ENCODE measurements at places on chromosomes 1 and 21.

- no peak for DNase-seq
These were observed 138.4 kb downstream of the PLXNA2 start for GRCh38 chr1:208105756-208106155.

- no peak for DNase-seq
These were observed 98.1 kb upstream of the IGSF21 start for GRCh38 chr1:18009478-18009961.

DNA sequence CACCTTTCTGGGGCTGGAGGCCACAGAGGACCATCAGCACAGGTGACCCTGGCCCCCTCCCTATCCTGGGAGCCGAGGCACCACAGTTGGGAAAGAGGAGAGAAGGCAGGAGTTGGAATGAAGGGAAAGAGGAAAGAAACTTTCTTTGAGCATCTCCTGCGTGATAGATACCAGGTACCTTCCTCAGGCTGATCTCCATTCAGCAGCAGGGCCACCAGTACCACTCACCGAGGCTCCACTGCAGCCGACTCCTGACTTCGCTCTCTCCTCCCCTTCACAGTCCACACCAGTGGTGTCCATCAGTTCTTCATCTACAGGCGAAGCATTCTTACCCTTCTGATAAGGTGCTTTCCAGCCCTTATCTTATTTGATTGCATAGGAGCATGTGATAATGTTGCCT, 55.3 kb downstream of the LGR6 start:
- DNase-seq, result no peak

GRCh38 chr1:68798071-68798470, 301.2 kb upstream of the DEPDC1 start:
- no peak for DNase-seq

- no peak for DNase-seq
These were observed 37.5 kb downstream of the AJAP1 start for GRCh38 chr1:4691766-4692405.

- peak; percentile 77 for DNase-seq
These were observed 1.1 kb upstream of the JUN start for GRCh38 chr1:58784758-58785441.

DNA sequence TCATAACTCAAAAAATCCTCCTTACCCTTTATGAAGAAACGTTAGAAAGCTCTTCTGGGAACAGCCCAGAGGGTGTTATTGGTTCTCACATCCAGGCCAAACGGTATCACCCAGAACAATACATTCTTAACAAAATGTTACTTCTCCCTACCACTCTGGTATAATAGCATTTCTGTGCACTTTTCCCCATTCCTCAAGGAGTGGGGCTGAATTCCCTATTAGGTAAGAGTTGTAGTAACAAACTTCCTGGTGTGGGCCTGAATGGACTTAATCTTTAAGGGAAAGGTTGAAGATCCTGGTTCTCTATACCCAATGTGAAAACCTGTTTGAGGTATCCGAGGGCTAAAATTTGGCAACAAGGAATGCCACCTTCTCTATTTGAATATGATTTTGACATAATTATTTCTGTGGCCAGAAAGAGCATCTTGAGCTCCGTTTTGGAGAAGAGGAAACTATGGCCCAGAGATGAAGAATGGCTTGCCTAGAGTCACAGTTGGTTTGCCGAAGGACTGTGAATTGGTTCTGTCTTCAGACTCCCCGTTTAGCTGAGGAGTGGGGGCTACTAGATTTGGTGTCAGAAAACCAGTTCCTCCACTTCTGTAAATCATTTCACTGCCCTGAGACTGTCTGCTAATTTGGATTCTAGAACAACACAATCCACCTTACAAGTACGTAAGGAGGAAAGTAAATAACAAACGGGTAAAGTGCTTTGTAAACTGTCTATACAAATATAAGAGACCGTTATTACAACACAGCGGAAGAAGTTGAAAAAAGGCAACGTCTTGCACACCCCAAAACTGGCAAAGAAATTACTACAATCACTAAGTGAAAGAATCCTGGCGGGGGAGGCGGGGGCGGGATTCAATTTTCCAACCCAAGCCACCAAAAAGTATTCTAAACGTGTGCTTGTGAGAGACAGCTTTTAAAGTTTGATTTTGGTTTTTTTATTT, 2.3 kb downstream of the ANP32E start:
- DNase-seq, result no peak

- DNase-seq, result peak; percentile 54
These were observed 79.0 kb upstream of the NFASC start for GRCh38 chr1:204791453-204792353.

- DNase-seq, result no peak
These were observed 17.6 kb downstream of the SYNJ1 start for GRCh38 chr21:32710069-32710784.

- no peak for DNase-seq
These were observed 650 bp downstream of the PCNX2 start for GRCh38 chr1:233294913-233295236.

DNA sequence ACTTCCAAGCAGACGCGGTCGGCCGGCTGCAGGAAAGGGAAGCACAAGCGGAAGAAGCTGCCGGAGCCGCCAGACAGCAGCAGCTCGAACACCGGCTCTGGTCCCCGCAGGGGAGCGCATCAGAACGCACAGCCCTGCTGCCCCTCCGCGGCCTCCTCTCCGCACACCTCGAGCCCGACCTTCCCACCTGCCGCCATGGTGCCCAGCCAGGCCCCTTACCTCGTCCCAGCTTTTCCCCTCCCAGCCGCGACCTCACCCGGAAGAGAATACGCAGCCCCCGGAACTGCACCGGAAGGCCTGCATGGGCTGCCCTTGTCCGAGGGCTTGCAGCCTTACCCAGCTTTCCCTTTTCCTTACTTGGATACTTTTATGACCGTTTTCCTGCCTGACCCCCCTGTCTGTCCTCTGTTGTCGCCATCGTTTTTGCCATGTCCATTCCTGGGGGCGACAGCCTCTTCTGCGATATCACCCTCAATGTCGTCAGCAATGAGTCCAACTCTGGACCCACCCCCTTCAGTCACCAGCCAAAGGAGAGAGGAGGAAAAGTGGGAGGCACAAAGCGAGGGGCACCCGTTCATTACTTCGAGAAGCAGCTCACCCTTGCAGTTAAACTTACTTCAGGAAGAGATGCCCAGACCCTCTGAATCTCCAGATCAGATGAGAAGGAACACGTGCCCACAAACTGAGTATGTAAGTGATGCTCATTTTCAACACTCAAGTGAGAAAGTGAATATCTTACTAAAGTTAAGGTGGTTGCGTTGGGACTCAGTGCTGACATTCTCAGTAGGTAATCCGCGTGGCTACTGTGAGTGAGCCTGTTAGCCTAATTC, 25.5 kb downstream of the UTS2 start:
- DNase-seq, result no peak

DNA sequence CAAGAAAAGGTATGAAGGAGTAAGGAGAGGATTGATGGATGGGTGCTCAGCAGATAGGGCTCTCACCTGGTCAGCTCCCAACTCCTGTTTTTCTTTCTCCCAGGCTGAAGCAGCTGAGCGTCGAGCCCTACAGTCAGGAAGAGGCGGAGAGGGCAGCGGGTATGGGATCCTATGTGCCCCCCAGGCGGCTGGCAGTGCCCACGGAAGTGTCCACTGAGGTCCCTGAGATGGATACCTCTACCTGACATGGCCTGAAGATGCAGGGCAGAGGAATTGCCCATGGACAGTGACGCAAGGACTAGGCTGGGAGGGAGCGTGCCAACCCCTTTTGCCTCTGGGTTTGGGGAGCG, 739 bp downstream of the ZNF593 start:
- DNase-seq, result no peak

- no peak for DNase-seq
These were observed 522.5 kb downstream of the PTBP2 start for GRCh38 chr1:97243973-97244560.

DNA sequence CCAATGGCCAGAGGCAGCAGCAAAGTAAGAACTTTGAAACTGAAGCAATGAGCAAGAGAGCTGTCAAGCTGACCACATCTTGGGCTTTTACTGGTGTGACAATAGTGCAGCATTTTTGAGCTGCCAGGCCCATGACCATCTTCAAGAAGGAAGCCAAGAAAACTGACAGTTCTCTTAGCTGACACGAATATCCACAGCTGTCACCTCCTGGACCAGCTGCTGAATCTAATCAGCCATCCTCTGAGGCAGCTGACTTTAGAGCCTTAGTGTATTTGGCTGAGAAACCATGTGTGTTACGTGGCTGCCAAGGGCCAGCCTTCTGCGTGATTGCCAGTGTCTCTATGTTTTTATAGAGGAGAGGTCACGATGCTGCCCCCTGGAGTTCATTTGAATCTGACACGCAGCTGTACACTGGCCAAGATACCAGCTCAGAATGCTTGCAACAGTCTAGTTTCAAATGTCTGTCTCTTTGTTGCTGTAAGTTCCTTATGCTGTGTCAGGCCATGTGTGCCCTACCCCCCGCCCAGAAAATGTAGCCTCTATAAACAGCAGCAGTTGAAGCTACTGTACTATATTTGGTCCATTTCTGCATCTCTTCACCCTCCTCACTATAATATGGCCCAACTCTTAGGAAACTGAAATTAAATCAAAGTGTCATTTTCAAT, 39.7 kb downstream of the PALMD start:
- peak; percentile 42 for DNase-seq

DNA sequence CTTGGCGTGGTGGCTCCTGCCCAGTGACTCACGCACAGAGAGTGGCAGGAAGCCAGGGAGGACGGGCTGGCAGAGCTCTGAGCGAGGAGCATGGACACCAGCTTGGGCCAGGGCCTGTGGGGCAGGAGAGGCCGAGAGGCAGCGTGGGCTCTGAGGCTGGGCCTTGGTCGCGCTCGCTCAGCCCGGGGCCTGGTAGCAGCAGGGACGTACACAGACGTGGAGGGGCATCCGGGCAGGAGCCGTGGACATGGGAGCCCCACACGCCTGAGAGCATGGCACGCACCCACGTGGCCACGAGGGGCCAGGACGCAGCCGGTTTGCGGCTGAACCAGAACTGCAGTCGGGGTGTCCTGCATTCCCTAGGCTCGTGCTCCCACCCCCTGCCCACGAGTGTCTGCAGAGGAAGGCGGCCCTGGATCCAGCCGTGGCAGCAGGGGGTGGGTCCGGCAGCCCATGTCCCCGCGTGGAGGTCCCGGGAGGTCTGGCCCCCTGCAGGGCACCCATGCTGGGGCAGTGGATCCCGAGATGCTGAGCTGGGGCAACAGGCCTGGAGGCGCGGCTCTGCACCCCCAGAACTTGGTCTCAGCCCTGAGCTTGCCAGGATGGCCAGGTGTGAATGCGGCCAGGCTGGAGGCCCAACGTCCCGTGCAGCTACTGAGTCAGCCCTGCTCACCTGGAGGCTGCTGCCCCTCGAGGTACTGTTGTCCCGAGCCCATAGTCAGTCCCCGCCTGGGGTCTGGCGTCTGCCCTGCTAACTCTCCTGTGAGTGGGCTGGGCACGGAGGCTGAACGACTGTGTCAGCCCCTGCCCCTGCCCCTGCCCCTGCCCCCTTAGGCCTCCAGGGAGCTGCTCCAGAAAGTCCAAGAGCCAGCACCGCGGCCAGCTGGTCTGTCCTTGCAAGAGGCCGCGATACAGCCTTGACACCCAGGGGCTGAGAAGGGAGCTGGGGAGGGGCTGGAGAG, 61.6 kb downstream of the SLX9 start:
- no peak for DNase-seq

- no peak for DNase-seq
These were observed 92.6 kb downstream of the ZNF281 start for GRCh38 chr1:200317236-200317635.

DNA sequence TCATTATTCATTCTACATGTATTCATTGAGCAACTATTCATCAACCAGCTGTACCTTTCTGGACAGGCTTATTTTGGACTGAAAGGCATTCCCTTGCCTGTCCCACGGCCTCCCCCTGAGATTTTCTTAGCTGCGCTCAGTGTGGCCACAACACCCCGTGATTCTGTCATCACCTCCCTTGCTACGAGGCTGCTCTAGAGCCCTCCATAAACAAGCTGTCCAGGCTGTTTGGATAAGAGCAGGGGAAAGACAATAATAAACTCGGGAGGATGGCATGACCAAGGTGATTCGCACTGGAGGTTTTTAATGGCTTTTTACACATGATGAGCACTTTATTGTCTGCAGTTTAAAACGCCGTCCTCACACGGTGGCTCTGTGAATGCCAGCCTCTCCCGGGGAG, 139.7 kb downstream of the ROR1 start:
- no peak for DNase-seq

- no peak for DNase-seq
These were observed 13.7 kb downstream of the MTARC2 start for GRCh38 chr1:220761688-220762427.

- DNase-seq, result no peak
These were observed 73.6 kb downstream of the SMYD2 start for GRCh38 chr1:214354440-214355148.

DNA sequence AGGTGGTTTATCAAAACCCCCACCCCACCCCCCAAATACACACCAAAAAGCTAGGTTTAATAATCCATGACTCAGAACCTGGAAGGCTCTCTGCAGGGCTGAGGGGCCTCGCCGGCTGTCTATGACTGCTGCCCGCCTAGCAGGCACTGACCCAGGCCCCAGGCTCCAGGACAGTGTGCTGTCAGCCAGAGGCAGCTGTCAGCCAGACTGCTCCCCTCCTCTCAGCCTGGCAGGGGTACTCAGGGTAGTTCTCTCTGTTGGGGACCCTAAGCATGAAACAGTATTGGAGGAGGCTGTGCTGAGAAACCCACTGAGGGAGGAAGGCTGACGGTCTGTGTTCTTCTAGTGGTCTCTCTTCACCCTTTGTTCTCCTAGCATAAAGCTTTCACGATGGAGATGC, 90.3 kb downstream of the CCDC185 start:
- no peak for DNase-seq

DNA sequence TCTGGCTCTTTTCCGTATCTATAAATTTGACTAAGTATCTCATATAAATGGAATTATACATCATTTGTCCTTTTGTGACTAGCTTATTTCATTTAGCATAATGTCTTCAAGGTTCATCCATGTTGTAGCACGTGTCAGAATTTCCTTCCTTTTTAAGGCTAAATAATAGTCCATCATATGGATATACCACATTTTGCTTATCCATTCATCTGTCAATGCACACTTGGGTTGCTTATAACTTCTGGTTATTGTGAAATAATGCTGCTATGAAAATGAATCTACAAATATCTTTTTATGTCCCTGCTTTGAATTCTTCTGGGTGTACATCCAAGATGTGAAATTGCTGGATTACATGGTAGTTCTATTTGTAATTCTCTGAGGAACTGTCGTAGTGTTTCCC, 119.6 kb downstream of the RHOU start:
- no peak for DNase-seq

DNA sequence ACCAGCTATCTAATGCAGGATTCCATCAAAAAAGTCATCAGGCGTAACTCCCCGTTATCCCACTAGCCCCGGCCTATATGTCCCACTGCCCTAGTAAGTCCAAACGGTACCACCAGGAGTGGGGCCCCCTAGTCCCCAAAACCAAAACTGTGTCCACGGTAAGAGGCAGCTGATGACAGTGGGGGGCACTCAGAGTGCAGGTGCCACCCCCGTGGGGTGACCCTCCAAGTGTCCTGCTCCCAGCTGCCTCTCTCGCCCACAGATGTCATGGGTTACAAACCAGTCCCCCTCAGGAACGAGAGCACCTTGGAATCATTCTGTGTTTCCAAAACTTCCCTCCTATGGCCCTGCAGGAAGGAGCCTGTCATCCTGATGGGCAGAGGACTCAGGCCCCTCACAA, 10.9 kb upstream of the AURKAIP1 start:
- DNase-seq, result no peak
